Calu3 (cell line): ENCODE measurements at places on chromosomes 11 and 22. TPM values are rescaled to one million over a fixed set of nuclear protein-coding genes. Genes with fewer than 3 reads are reported as not detected.

- H3K36me3 ChIP-seq, result no peaks in the 10 kb centered on the region
- H3K4me3 ChIP-seq, result no peak overlapping the region
- no peak for DNase-seq
- no peaks in the 10 kb centered on the region for H3K4me1 ChIP-seq
- no peak overlapping the region for H3K27ac ChIP-seq
Observed at GRCh38 chr11:74000307-74001133, 8.4 kb downstream of the UCP3 start.

DNA sequence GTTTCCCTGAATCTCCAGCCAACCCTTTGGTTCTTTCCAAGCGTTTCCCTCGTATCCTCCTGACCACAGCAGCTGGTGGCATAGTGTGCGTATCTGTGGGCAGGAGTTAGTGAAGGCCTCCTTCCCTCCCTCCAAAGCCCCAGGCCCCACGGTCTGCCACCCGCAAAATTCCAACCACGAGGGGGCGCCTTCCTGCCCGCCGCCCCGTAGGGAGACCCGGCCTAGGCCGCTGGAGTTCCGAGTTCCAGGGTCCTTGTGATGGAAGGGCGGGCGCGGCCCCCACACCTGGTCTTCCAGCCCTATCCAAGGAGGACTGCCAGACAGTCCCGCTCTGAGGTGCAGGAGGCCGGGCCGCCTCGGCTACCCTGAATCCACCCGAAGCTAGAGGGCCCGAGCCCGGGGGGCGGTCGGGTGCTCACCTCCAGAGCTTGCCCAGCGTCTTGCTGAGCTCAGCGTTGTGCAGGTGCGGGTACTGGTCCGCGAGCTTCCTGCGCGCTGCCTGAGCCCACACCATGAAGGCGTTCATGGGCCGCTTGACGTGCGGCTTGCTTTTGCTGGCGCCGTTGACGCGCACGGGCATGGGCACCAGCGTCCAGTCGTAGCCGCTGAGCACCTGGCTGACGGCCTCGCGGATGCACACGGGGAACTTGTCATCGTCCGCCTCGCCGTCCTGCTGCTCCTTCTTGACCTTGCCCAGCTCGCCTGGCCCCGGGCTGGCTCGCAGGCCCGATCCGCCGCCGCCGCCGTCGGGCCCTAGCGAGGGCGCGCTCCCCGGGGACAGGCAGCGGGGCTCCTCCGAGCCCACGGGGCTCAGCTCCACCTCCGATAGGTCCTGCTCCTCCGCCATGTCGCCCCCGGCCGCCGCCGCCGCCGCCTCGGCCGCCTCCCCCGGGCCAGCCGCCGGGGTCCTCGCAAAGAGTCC is 1.2 kb downstream of the SOX10 start:
- no peak overlapping the region for H3K4me3 ChIP-seq
- no peaks in the 10 kb centered on the region for H3K36me3 ChIP-seq
- no peaks in the 10 kb centered on the region for H3K4me1 ChIP-seq
- DNase-seq, result no peak
- H3K27ac ChIP-seq, result no peak overlapping the region

DNA sequence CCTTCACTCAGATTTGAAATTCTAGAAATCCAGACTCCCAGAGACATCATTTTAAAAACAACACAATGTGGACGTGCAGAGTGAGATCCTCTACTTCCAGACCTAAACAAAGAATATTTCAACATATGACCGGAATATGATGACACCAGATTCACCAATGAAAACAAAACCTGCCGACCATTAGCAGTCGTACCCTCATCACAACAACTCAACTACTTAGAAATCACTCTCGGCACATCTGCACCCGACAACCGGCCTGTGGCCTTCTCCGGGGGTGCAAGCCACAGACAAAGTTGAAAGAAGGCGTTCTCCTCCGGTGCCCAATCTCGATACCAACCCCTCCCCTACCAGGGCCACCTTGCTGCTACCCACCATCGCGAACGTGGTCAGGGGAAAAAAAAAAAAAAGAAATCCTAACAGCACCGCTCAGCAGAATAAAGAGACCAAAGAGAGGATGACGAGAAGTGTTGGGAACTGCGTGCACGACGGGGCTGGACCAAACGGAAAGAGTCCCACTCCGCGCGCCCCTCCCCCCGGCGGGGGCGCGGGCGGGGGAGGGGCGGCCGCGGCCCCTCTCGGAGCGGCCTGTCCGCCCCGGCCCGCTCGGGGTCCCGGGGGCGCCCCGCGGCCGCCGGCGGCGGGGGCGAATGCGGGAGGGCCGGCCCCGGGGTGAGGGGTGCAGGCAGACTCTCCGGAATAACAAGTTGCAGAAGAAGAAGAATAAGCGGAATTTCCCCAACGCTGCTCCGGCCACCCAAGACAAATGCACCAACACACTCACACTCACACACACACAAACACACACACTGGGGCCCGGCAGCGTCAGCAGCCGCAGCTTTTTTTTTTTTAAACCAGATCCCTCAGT is 1.7 kb downstream of the PHF21A start:
- H3K4me3 ChIP-seq, result peak overlapping the region; percentile 92
- peaks cover 10% of the 10 kb centered on the region for H3K4me1 ChIP-seq
- DNase-seq, result peak; percentile 44
- H3K27ac ChIP-seq, result peak overlapping the region; percentile 11
- peaks cover 37% of the 10 kb centered on the region for H3K36me3 ChIP-seq

- H3K27ac ChIP-seq, result no peak overlapping the region
- H3K4me3 ChIP-seq, result no peak overlapping the region
- no peaks in the 10 kb centered on the region for H3K36me3 ChIP-seq
- H3K27me3 ChIP-seq, result no peaks in the 10 kb centered on the region
Observed at GRCh38 chr11:28878025-28878424, 769.8 kb downstream of the METTL15 start.

- no peaks in the 10 kb centered on the region for H3K36me3 ChIP-seq
- H3K4me3 ChIP-seq, result no peak overlapping the region
- no peaks in the 10 kb centered on the region for H3K4me1 ChIP-seq
Observed at GRCh38 chr11:8040261-8040920, 40.6 kb upstream of the TUB start.

- H3K27ac ChIP-seq, result peak overlapping the region; percentile 6
- no peak for DNase-seq
- no peaks in the 10 kb centered on the region for H3K27me3 ChIP-seq
- H3K36me3 ChIP-seq, result no peaks in the 10 kb centered on the region
Observed at GRCh38 chr11:21552911-21553310, 640.0 kb upstream of the ANO5 start.

GRCh38 chr11:95592471-95592870 is 197.1 kb downstream of the FAM76B start:
- H3K27ac ChIP-seq, result no peak overlapping the region
- peaks cover 11% of the 10 kb centered on the region for H3K27me3 ChIP-seq
- no peaks in the 10 kb centered on the region for H3K4me1 ChIP-seq

The HMGXB4 gene
- 37.5 and 42.7 TPM in 2 replicates for total RNA-seq

The MAFF gene
- 62.4 and 64.8 TPM in 2 replicates for total RNA-seq
